SK-MEL-5 (cell line): ENCODE measurements at places on chromosomes 7 and 10. TPM values are rescaled to one million over a fixed set of nuclear protein-coding genes. Genes with fewer than 3 reads are reported as not detected.

Gene SPOCK2
- total RNA-seq: 0.05 and 0.24 TPM in 2 replicates

Gene PROSER2
- 4.4 and 5.9 TPM in 2 replicates for total RNA-seq

Gene OR2A5
- under 0.01 TPM in 1 of 2 replicates, not detected in the other for total RNA-seq

Gene PIK3AP1
- 0.13 and 0.32 TPM in 2 replicates for total RNA-seq

Gene CYP26C1
- total RNA-seq: not detected in 2 replicates

Gene CYP3A7
- not detected in 2 replicates for total RNA-seq

Gene DPP6
- 0.87 and 1.2 TPM in 2 replicates for total RNA-seq

Gene ALOX5
- not detected in 2 replicates for total RNA-seq

Gene ARHGAP19
- total RNA-seq: 8.9 and 9.6 TPM in 2 replicates

Gene HOGA1
- total RNA-seq: 2.1 and 3.9 TPM in 2 replicates

Gene MNX1
- 0.45 and 0.56 TPM in 2 replicates for total RNA-seq

Gene LDB1
- total RNA-seq: 27.6 and 31.1 TPM in 2 replicates

Gene PNLIP
- total RNA-seq: not detected in 2 replicates

Gene TAS2R5
- 0.26 and 0.51 TPM in 2 replicates for total RNA-seq

DNA sequence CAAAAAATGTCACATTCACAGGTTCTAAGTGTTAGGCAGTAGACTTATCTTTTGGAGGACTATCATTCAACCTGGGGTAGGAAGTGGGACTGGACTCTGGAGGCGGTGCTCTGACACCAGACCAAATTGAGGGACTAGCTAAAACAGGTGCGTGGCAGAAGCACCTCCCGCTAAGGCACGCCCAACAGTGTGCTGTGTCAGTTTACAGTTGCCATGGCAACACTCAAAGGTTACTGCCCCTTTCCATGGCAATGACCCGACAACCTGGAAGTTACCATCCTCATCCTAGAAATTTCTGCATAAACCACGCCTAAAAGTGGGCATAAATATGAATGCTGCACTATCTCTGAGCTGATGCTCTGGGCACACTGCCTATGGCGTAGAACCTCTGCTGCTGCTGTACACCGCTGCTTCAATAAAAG lies 14.0 kb upstream of the BLNK start:
- DNase-seq: no peak

GRCh38 chr10:11431216-11431555 lies 180.3 kb downstream of the USP6NL start:
- DNase-seq: no peak

- DNase-seq: no peak
Observed at GRCh38 chr7:46680147-46680546, 759.1 kb upstream of the IGFBP3 start.

DNA sequence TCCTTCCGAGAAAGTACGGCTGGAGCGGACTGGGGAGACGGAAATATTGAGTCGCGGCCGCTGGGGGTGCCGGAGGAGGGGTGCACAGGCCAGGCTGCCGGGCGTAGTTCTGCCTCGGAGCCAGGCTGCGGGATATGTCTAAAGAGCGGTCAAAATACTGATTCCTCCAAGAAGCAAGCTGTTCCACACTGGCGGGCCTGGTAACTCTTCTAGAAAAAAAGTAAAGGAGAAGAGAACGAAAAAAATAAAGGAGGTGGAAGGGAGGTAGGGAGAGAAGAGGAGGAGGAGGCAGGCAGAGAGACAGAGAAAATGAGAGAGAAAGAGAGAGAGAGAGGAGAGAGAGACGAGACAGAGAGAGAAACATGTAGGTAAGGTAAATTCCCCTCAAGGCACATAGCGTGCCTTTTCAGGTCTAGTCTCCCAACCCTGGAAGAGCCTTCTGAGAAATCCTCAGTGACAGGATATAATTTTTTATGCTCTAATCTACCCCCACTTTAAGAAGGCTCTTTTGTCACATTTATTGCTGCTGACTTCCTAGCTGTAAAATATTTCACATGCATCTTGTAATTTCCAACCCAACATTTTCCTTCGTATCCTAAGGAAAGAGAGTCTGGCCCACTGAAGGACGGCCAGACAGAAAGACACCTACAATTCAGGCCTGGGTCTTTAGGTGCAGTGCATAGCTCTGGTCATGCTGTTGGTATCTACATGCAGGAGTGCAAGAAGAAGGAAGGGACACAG lies 5.7 kb downstream of the DLX5 start:
- no peak for DNase-seq

- DNase-seq: no peak
Observed at GRCh38 chr10:33460505-33461294, 126.2 kb upstream of the NRP1 start.

- no peak for DNase-seq
Observed at GRCh38 chr7:139798221-139798620, 20.4 kb upstream of the HIPK2 start.

- DNase-seq: no peak
Observed at GRCh38 chr7:424301-424935, 95.2 kb downstream of the PDGFA start.

- DNase-seq: peak; percentile 8
Observed at GRCh38 chr7:130877236-130877990, 143.4 kb upstream of the KLF14 start.

- DNase-seq: peak; percentile 93
Observed at GRCh38 chr10:6239213-6239991, 36.7 kb downstream of the PFKFB3 start.

- DNase-seq: no peak
Observed at GRCh38 chr7:7570584-7570983, 3.9 kb downstream of the MIOS start.

DNA sequence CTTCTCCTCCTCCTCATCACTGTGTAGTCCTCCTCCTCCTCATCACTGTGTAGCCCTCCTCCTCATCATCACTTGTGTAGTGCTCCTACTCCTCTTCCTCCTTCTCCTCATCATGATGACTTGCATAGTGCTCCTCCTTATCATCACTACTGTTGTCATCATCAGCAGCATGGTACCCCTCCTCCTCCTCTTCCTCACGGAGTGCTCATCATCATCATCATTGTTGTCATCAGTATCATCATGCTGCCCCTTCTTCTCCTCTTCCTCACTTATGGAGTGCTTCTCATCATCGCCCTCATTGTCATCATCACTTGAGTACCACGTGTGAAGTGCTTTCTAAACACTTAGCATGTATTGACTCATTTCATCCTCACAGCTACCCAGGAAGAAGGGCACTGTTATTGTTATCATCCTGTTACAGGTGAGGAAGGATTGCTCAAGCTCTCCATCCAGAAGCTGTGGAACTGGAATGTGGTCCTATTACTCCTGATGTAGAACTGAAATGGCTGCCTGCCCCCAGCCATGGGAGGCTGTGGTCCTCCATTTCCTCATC lies 122.8 kb upstream of the SHH start:
- DNase-seq: no peak

GRCh38 chr7:7919449-7919945 lies 49.1 kb upstream of the GLCCI1 start:
- DNase-seq: no peak

GRCh38 chr10:1734288-1734687 lies 3.0 kb downstream of the ADARB2 start:
- DNase-seq: no peak

- no peak for DNase-seq
Observed at GRCh38 chr7:70434376-70434775, 697.6 kb upstream of the GALNT17 start.

DNA sequence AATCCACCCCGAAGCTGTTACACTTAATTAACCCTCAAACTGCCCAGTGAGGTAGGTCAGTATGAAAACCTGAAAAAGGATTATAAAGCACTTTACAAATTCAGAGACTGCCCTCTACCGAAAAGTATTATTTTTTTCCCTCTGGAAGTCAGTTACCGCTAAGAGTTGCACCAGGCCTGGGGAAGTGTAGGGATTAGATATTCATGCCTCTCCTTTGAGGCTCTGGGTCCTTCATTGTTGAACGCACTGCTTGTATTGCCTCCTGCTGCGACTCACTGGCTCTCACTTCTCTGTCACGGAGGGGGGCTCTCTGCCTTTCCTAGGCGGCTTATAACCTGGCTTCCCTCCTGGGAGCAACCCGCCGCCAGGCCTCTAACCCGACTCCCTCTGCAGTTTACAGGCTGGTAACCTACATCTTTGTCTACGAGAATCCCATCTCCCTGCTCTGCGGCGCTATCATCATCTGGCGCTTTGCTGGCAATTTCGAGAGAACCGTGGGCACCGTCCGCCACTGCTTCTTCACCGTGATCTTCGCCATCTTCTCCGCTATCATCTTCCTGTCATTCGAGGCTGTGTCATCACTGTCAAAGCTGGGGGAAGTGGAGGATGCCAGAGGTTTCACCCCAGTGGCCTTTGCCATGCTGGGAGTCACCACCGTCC lies 2.7 kb downstream of the RHBDD2 start:
- no peak for DNase-seq

GRCh38 chr7:14191686-14192098 lies 202.2 kb upstream of the ETV1 start:
- no peak for DNase-seq

DNA sequence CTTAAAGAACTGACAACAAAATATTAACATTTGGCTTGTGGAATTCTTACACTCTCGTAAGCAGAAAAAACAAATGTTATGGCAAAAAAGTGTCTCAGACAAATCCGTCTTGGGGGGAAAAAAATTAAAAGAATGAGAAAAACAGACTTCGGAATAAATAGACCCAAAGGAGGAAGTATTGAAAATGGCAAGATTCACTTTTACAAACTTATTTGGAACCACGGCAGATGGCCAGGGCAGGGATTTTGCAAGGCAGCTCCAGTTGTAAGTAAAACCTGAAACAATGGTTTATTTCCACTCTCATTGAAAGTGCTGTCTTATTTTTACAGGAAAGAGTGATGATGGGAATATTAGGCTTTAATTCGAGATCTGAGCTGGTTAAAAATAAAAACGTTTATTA lies 1.5 kb upstream of the ZNF438 start:
- DNase-seq: no peak

DNA sequence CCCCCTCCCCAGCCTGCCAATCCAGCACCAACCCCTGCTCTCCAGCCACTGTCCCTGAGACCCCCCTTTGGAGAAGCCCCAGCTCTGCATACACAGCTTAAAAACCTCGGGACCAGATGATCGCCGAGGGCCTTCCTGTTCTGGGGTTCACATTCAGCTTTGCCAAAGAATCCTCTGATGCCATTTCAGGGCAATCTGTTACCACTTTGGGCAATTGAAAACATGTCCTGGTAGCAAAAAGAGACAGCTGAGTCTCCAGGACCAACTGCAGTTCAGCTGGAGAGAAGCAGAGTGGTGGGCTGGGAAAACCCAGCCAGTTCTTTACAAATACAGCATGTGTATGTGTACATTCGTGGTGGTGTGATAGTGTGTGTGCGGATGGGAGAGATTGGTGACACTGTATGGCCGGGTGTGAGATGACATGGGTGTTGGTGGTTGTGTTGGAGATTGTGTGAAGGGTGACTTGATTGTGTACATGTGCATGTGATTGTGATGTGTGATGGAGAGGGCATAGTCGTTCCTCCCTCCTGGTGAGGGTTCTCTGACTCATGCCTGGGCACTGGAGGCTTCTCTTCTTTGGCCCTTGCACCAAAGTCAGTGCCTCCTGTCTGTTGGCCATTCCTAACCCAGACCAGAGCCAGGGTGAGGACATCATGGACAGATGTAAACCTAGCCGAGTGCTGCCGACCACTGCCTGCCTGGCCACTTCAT lies 48.5 kb upstream of the AQP1 start:
- DNase-seq: no peak

DNA sequence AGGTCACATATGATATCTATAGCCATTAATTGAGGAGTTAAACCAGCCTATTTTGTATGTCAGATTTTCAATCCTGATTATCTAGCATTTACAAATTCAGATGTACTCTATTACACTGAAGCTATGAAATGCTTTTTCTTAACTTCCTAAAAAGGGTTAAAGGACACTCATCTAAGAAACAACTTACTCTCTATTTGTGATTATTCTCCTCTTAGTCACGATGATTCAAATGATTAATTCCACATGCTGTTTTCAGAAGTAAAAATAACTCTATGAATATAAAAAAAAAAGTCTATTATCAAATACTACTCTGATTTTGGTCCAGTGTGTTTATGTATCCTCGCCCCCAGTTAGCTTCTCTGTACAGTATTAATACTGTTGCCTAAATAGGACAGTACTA lies 1199.9 kb downstream of the GATA3 start:
- DNase-seq: no peak

GRCh38 chr10:116464257-116464656 lies 36.6 kb downstream of the PNLIPRP3 start:
- DNase-seq: no peak

- no peak for DNase-seq
Observed at GRCh38 chr10:20966426-20966825, 69.3 kb upstream of the NEBL start.

DNA sequence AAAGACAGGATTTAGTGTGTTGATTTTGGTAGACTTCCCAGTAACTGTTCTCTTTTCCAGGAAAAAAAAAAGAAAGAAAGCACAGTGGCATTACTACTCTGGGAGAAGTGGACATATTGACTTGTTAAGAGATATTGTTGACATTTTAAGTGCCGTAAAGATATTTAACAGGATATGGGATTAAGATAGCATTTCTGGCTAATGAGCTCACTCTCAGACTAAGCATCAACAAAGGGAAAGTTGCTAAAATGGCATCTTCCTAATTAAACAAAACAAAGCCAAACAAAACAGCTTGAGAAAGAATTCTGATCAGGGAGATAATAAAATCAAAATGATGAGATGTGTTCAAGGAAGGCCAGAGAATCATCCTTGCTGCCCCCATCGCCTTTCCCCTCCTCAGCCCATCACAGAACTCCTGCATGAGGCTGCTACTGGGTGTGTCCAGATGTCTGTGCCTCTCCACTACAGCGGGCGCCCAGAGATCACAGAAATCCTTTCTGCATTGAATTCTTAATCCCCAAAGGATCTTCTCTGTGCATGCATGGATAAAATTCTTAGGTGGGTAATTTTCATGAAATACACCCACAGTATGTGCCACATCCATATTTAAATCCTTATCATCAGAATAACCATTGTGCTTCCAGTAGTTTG lies 270.5 kb downstream of the POU6F2 start:
- DNase-seq: no peak

DNA sequence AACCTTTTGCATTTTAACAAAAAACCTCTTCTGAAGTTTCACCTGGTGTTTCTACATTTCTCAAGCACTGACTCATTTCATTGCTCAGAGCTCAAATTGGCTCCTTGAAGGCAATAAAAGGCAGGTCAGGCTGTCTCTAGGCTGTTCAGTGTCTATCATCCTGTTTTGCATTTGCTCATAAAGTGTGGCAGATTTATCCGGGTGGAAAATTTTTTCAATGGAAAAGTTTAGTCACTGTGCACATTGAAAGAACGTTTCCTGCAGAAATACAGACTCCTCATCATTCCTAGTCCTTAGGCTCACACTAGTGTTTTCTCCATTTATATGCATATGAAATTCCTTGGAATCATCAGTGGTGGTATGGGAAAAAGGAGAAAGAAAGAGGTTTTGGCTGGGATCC lies 114.2 kb upstream of the DGKB start:
- no peak for DNase-seq

GRCh38 chr7:123415625-123416024 lies 118.8 kb downstream of the IQUB start:
- no peak for DNase-seq

GRCh38 chr10:49744091-49744685 lies 17.9 kb downstream of the OGDHL start:
- no peak for DNase-seq
